ENCODE measurements at places on chromosomes 4 and X.

- DNase-seq: no peak
Measured at GRCh38 chr4:25209702-25210101, 24.1 kb upstream of the PI4K2B start.

DNA sequence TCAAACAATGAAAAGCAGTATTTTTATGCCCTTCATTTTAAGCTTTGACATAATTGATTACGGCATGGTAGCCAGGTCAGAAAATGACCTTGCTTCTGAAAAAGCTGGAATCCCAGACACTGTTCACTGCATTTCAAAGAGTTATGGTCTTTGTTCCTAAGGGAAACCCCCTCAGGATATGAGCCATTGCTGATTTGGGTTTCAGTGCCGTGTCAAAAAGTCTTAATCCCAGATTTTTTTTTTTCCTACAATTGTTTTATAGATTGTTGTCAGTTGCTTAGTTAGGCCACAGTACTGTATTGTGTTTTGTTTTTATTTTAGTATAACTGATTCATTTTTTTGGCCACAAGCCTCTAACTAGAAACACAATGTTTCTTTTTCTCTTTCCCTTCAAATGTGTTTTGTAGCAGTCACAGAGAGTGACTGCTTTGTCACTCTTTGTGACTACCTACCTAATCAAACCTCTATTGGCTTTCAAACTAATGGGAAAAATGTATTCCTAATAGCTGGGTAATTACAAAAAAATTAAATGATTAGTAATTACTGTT is 10.3 kb downstream of the WDR44 start:
- no peak for DNase-seq

GRCh38 chr4:139374251-139374650 is 72.0 kb upstream of the NDUFC1 start:
- no peak for DNase-seq

- no peak for DNase-seq
Measured at GRCh38 chr4:34512616-34513015, 1731.7 kb downstream of the ARAP2 start.

- no peak for DNase-seq
Measured at GRCh38 chr4:128831531-128832242, 22.2 kb downstream of the JADE1 start.

GRCh38 chrX:8846266-8846665 is 45.1 kb upstream of the FAM9A start:
- no peak for DNase-seq

DNA sequence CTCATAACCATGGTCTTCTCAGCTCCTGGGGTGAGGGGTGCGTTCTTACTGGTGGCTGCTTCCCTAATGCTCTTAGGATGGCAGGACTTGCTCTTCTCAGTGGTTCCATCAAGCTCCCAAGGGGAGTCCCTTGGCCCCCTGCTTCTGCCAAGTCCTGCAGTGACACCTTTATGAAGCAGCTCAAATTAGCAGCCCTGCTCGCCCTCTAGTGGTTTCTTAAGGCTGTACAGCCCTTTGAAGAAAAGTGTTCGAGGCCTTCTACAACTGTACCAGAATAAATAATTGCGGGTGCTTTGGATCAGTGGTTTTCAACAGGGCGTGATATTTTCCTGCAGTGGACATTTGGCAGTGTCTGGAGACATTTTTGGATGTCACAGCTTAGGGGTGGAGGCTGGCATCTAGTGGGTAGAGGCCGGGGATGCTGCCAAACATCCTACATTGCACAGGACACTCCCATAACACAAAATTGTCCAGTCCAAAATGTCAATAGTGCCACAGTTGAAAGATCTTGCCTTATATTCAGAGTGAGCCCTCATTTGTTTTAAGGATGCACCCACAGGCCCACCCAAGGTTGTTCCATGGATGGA is 204.7 kb upstream of the S100G start:
- DNase-seq: peak; percentile 19

DNA sequence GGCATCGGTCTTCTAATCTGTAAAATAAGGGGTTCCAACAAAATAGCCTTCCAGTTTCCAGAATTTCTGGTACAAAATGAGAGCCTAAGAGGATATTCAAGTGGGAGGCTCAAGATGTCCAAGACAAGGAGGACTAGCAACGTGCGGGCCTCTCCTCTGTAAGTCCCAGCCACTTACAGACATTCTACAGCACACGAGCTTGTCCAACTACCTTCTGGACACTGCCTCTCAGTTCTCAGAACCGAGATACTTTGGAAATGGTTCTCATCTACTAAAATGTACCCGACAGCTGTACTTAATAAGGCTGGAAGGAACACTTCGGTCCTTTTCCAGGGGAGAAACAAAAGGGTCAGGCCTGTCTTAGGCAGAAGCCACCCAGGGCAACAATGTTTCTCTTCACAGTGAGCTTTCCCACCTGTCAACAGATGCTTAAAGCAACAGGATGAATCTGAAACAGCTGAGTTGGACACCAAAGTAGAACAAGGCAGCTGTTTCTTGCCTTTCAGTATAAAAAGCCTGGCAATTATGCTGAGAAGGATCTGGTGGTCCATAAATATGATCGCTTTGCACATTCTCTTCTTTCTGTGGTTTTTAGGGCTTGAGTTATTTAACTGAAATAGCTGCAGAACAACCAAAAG is 127.0 kb downstream of the HS6ST2 start:
- no peak for DNase-seq

GRCh38 chr4:151661873-151662272 is 98.9 kb downstream of the GATB start:
- DNase-seq: no peak

- DNase-seq: no peak
Measured at GRCh38 chrX:25003066-25003849, 12.5 kb downstream of the ARX start.

GRCh38 chrX:21408788-21409187 is 34.6 kb downstream of the CNKSR2 start:
- DNase-seq: no peak

DNA sequence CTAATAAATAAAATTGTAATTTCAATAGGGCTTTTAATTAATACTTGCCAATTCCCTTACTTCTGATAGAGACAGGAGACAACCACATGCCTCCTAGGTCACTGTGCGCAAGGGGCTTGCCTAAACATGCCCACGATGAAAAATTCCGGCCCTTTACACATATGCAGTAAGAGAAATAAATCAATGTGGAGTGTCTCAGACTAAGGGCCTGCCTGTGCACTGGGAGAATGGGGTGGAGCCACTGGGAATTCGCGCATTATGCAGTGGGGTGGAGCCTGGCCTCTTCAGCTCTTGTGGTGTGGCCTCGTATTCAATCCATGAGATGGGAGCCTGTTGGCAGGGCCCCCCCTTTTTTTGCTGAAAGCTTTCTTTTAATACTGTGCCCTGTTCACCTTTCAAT is 484.5 kb downstream of the PDGFC start:
- no peak for DNase-seq

DNA sequence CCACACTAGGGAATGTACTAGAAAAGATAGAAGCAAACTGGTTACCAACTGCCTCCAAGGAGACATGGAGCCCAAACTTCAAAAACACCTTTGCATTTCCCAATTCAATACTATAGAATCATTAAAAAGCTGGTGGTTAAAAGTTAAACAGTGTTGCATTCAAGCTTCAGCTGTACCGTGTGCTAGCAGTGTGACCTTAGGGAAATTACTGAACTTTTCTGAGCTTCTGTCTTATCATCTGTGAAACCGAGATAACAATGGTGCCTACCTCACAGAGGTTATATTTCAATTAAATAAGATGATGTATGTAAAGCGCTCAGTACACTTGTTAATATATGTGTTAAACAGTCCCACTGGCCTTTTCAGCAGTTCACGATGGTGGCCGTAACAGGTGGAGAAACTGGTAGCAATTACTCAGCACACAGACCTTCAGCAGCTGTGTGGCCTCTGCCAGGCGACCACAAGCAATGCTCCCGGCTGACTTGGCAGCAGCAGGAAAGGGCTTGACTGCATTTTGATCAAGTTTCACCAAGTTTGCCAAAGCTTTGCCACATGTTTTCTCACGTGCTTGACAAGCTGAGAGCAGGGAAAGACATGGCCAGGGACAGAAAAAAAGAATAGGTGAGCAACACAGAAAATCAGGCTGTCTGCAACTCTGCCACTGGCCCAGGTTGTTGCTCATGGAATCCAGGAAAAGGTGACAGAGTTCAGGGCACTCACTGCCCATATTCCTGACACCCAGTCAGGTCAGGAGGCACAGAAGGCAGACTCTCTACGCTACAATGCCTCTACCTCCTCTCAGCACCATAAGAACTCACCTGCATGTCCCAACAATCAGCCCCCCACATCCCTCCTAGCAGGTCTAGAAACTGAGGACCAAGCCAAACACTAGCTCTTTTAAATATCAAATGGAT is 72.1 kb downstream of the PARM1 start:
- DNase-seq: no peak

DNA sequence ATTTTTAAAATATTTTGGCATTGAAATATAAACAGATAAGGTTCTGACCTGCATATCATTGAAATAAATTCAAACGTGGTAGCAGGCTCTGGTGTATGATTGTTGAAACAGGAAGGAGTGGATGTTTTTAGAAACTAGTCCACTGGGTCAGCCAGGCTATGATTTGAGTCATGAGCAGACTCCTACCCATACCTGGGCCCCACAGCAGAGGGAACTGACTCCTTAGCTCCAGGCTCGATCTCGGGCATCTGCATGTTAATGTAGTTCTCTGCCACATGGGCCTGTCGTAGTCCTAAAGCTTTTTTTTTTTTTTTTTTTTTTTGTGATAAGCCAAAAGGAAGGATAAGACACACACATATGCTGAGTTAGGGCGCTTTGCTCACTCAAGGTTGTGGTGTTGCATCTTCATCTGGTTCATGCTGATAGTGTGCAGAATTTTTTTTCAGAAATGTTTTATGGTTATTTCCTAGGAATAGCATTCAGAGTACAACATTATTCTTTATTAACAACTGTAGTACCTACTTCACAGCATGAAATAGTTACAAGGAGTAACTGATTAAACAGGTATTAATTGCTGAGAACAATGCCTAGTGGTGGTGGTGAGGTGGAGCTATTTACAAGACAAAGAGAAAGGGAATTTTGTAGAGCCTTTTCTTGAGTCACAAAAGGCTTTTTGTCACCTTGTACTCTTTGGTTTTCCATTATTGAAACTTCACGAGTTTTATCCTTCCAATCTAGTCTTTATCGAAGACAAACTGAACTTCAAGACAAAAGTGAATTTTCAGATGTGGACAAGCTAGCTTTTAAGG is 27.3 kb downstream of the OFD1 start:
- DNase-seq: no peak

DNA sequence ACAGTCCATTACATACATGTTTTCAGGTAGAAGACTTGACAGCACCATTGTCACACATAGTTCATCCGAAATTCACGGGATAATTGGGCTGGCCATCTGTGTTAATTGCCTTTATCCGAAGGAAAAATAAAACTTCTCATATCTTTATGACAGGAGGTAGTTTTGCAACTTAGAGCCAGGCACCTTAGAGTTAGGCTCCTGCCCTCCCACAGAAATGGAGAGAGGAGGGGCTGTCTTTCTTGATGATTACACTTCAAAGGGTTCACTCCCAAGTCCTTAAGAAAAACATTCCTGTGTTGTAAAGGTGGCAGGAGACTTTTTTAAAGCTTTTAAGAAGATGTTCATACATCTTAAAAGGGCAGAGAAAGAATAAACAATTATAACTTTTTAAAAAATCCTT is 10.5 kb upstream of the SCARB2 start:
- no peak for DNase-seq

DNA sequence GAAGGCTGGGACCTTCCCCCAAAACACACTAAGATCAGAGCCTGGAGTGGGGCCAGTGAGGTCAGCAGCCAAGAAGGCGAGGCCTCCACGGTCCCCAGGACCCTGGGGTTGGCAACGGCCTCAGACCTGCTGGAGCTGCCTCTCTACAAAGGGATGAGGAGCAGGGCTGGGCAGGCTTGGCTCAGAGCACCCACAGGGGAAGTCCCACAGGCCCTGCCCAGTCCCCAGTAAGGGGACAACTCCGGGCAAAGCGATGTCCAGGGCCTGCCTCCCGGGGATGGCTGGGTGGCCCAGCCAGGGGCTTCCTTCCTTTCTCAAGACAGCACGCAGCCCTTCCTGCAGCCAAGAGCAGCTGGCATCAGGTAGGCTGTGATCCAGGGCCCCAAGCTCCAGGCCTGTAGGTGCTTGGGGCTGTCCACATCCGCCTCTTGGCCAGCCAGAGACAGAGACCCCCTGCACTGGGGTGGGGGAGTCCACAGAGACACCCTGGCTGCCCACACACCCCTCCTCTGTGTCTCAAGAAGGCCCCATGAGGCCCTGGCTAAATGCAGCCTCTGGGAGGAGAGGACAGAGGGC is 5.7 kb downstream of the MXD4 start:
- peak; percentile 3 for DNase-seq

- DNase-seq: no peak
Measured at GRCh38 chrX:114599911-114600310, 16.0 kb downstream of the HTR2C start.

DNA sequence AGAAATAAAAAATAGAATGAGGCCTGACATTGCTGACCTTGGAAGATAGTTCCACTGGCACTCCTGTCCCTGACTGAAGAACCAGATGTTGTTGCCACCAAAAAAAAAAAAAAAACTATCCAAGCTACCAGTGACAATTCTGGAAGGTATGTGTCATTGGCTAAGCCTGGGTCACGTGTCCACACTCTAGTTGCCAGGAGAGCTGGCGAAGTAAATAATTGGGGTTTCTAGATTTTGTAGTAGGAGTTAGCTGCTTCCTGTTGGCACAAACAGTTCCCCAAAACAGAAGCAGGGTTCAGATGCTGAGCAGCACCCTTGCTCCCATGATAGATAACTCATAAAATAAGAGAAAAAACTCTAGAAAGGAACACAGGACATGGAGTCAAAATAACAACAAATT is 20.5 kb downstream of the MND1 start:
- no peak for DNase-seq

- no peak for DNase-seq
Measured at GRCh38 chr4:182827954-182828353, 89.2 kb downstream of the DCTD start.

GRCh38 chr4:168218645-168219044 is 99.9 kb downstream of the DDX60 start:
- DNase-seq: no peak

DNA sequence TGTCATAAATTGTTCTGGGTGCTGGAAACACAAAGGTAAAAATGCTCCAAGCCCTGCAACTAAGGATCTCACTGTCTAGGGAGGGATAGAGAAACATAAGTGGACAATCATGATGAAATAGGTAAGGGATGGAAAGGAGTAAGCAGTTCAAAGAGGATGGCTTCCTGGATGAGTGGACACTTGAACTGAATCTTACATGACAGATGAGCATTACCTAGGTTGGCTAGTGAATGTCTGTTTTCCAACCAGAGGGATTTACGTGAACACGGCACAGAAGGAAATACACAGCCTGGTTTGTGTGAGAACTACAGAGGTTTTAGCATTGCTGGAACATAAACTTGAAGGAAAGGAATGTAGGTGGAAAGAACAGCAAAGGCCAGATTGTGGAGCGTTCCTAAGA is 150.2 kb upstream of the GALNT7 start:
- no peak for DNase-seq

- no peak for DNase-seq
Measured at GRCh38 chrX:13266641-13267345, 53.1 kb downstream of the ATXN3L start.

DNA sequence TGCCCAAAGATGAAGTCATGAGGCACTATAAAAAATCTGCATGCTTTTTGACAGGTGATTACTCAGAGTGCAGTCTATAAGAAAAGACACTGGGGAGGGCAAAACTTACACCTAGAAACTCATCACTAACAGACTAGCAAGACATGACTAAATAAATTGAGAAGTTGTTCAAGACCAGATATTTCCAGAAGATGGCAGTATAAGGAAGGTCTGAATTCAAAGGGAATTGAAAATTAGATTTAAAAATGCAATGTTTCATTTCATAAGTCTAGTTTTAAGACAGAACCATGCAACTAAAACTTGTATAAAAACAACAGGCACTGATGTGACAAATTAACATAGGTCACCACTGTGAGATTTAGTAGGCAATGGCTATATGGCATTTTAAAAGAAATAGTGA is 232.5 kb upstream of the POF1B start:
- DNase-seq: no peak

Measured in activated T-helper 1 cell treated with anti-CD3 and anti-CD28 coated beads, Interleukin-2, amount 50 U/mL, for 16 hours (primary cell).